ENCODE measurements at places on chromosomes 13 and 19.

DNA sequence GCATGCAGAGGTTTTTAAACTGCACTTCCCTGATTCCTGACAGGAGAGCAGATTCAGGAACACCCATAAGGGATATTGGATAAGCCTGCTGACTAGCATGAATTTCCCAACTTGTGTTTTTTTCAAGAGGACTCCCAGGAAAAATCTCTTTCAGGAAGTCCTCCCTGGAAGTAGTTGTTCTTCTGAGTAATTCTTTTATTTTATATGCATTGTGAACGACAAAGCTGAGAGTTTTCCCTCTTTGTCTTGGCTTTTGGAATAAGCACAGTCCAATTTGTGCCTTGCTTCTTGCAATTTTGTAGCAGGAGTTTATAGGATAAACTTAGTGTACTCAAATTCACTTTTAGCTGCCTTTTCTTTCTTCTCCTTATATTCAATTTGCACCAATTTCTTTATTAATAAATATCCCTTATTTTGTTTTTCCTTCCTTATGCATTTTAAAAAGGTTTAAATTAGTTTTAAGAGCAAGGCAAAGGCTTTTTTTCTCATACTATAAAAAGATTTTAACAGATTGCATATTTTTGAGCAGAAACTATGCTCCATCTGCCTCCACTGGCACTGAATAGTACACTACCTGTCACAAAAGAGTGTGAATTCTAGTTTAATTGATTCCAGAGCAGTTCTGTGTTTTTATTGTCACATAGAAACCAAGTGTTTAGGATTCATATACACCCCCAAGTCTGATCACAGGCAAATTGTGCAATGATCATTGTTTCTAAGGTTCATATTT lies 543.3 kb upstream of the SPRY2 start:
- H3K27me3 ChIP-seq, result no peaks in the 10 kb centered on the region
- DNase-seq, result no peak
- peaks cover 6% of the 10 kb centered on the region for H3K36me3 ChIP-seq
- H3K4me3 ChIP-seq, result no peak overlapping the region

DNA sequence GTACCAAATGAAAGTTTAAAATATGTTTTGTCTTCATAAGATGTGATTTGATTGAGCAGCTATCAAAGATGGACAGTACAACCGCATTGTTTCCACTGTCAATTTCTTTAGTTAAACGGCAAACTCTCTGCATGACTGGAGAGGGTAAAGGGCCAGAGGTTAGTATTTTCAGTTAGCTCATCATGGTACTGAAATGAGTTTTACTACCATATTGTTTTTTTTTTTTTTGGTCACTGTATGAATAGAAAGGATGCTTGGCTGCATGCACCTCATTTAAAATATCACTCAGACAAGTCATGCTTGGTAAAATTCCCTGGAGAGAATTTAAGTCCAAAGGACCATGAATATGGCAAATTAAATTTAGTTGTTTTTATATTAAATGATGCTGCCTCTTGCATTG lies 942.1 kb upstream of the SPRY2 start:
- no peak overlapping the region for H3K4me3 ChIP-seq
- no peak overlapping the region for H3K27ac ChIP-seq
- no peak for DNase-seq
- no peaks in the 10 kb centered on the region for H3K27me3 ChIP-seq

DNA sequence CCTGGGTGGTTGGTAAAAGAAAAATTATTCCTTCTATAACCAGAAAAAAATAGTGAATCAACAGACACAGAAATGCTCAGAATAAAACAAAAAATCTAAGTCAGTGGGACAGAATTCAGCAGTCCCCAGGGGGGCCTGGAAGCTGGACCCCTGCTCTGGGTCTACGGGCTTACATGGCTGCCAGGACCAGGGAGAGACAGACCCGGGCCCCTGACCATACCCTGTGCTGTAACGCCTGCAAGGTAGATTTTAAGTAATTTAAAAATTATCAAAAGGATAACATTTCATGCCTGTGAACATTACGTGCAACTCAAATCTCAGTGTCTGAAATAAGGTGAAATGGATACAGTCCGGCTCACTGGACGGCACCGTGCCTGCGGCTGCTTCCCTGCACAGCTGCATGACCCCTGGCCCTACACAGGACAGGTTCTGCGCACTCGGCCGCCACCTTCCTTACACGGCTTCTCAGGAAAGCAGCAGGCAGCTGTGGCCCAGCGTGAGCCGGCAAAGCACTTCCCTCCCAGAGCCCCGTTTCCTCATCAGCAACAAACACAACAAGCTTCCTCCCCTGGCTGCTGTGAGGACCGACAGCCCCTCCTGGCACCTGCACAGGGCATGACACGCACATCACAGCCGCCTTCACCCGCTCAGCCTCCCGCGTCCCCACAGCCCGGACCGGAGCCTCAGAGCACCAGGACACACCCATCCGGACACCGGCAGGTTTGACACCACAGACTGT lies 22.2 kb downstream of the RASA3 start:
- H3K4me3 ChIP-seq, result no peak overlapping the region
- H3K36me3 ChIP-seq, result no peaks in the 10 kb centered on the region
- H3K27ac ChIP-seq, result no peak overlapping the region
- H3K27me3 ChIP-seq, result peaks cover 2% of the 10 kb centered on the region

GRCh38 chr13:110127986-110128511 lies 178.9 kb downstream of the COL4A1 start:
- H3K36me3 ChIP-seq, result no peaks in the 10 kb centered on the region
- no peak for DNase-seq
- no peak overlapping the region for H3K27ac ChIP-seq

GRCh38 chr13:44048326-44048725 lies 168.6 kb downstream of the LACC1 start:
- peaks cover 18% of the 10 kb centered on the region for H3K4me1 ChIP-seq

DNA sequence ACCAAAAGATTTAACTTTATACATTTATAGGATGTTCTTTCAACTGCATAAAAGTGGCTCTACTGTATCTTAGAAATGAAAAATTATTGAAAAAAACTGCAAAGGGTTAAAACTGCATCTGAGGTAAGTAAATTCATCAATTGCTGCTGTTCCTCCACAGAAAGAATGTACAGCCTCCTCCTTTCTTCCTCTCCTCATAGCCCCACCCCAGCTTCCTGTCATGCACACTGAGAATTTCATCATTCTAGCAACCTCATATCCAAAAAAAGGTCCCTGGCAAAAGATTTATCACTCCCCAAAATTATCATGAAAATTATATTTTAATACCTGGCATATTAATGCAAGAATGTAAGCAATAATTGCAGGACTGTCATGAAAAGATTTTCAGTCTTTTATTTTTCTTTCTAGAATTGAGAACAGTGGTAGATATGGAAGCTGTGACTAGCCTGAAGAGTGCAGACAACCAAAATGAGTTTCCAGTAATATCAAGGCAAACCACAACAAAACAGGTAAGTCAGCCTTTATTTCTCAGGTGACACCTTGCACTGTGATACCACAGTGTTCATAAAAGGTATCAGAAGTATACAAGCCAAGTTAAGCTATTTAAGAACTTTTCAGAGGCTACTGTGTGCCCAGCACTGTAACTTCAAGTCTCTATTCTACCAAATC lies 110.8 kb downstream of the SUCLA2 start:
- no peak overlapping the region for H3K27ac ChIP-seq
- peaks cover 2% of the 10 kb centered on the region for H3K4me1 ChIP-seq
- no peaks in the 10 kb centered on the region for H3K27me3 ChIP-seq
- H3K4me3 ChIP-seq, result no peak overlapping the region

GRCh38 chr13:110424569-110425443 lies 117.7 kb downstream of the COL4A2 start:
- H3K36me3 ChIP-seq, result peaks cover 16% of the 10 kb centered on the region
- H3K27me3 ChIP-seq, result no peaks in the 10 kb centered on the region
- no peak overlapping the region for H3K4me3 ChIP-seq
- DNase-seq, result no peak
- peaks cover 31% of the 10 kb centered on the region for H3K4me1 ChIP-seq
- no peak overlapping the region for H3K27ac ChIP-seq

Data from mesothelial cell of epicardium (in vitro differentiated cells).